ENCODE measurements at places on chromosomes 11 and 22.

DNA sequence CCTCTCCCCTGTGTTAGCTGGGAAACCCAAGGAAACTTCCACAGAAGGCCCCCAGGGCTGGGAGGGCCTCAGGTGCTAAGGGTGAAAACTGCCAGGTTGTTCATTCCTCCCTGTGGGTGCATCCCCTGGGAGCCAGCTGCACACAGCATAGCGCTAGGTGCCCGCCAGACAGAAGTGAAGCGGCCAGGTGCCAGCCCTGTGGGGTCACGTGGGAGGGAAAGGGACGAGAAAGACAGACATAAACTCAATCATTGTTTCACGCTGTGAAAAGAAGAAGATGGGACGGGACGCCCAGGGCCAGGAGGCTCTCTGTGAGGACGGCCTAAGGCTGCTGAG is 31.6 kb upstream of the HMOX1 start:
- no peak for DNase-seq

DNA sequence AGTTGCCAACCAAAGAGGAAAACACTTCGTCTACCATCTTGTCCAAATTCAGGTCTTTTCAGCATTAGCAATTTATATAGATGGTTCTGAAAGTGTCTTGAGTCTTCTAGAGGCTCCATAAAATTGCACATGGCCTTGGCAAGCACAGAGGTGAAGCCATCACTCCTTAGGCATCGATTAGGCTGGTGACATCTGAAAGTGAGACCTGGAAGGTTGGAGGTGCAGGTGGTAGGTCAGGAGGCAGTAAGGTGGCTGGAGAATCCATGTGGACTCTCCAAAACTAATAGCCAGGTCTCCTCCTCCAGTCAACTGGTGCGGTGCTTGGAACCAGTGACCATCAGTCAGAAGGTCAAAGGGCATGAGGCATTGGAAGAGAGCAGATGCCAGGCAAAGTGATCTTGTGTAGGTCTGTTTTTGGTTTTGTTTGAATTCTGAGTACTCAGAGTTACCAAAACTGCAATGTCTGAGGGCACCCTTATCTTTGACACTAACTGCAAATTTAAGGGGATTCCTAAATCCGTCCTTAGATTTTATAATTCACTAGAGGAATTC is 6.6 kb upstream of the APOL2 start:
- no peak for DNase-seq

DNA sequence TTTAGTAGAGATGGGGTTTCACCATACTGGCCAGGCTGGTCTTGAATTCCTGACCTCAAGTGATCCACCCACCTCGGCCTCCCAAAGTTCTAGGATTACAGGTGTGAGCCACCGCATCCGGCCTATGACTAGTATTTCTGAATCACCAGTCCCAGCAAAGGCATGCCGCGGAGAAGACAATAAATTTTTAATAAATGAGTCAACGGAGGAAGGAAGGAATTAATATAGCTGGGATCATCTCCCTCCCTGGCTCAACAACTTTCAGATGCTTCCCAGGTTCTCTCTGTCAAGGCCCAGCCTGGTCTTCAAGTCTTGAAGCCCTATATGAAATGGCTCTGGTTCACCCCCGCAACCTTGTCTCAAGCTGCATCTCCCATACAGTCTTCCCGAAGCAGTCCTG is 45.7 kb downstream of the CYTH4 start:
- no peak for DNase-seq

DNA sequence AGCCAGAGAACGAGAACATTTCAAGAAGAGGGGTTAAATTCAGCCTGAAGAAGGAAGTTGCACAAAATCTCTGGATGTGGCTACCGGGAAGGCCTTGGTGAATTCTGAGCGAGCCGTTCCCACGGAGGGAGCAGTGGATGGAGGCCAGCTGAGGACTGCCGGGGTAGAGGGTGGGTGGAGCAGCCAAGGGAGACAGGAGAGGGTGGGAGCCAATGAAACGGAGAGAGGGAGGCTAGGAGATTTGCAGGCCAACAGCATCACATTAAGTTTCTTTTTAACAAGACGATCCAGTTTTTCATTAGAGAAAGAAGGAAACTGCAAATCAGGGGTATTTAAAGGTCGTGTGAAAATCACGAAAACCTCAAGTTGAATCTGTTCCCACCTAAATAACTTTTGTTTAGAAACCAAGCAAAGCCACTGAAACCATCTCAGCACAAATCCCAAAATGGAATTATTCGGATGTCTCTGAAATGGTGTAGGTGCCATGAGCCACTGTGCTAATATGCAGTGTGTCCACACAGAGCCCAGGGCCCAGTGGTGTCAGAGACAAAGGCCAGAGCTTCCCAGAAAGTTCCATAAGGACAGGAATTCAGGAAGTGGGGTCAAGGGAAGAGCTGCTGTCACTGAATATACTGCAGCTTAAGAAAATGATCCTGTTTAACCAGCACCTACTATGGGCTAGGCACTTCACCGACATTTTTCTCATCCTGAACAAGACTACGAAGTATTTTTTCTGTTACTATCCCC is 59.7 kb upstream of the SLC35C1 start:
- DNase-seq: no peak

DNA sequence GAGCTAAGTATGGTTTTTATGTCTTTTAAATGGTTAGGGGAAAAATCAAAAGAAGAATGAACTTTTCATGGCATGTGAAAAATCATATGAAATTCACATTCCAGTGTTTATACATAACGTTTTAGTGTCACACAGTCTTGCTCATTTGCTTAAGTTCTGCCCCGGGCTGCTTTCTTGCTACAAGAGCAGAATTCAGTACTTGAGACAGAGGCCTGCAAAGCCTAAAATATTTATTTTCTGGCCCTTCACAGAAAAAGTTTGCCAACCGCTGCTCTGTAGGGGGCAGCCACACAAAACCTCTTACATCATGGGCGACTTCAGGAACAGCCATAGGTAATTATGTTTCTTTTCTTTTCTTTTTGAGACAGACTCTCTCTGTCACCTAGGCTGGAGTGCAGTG is 1.0 kb upstream of the ATG2A start:
- no peak for DNase-seq

- DNase-seq: no peak
These were observed 39.0 kb downstream of the CWC15 start for GRCh38 chr11:94934362-94934761.
